Activated CD8-positive, alpha-beta memory T cell treated with anti-CD3 and anti-CD28 coated beads, Interleukin-2, amount 10 ng/mL, durations not matched to agents 7 days and 5 days (primary cell): ENCODE measurements at places on chromosomes 3 and 15. TPM values are rescaled to one million over a fixed set of nuclear protein-coding genes. Genes with fewer than 3 reads are reported as not detected.

The SLC22A14 gene
- total RNA-seq, result not detected

The ECE2 gene
- not detected for total RNA-seq

The SCN11A gene
- total RNA-seq, result 0.05 TPM

The ANKUB1 gene
- not detected for total RNA-seq

The VILL gene
- total RNA-seq, result 15.4 TPM

The COX5A gene
- total RNA-seq, result 326 TPM

The PRKAR2A gene
- total RNA-seq, result 27.9 TPM

The CASR gene
- not detected for total RNA-seq

The VPS8 gene
- 71.7 TPM for total RNA-seq

The GOLGA6L4 gene
- 3.6 TPM for total RNA-seq

The ZNF592 gene
- 32.9 TPM for total RNA-seq

The DZIP1L gene
- total RNA-seq, result 0.56 TPM

The TMEM39A gene
- total RNA-seq, result 42.6 TPM

The NDN gene
- total RNA-seq, result 1.6 TPM

The TM4SF18 gene
- not detected for total RNA-seq

The SMCO1 gene
- total RNA-seq, result not detected

The CHRNB4 gene
- not detected for total RNA-seq

The DUOXA2 gene
- total RNA-seq, result not detected

The GPR149 gene
- total RNA-seq, result not detected

The FBXL22 gene
- total RNA-seq, result 0.56 TPM

The CCDC9B gene
- 0.45 TPM for total RNA-seq

The ZNF80 gene
- 4.5 TPM for total RNA-seq

The CILP gene
- 0.05 TPM for total RNA-seq

The IDH2 gene
- total RNA-seq, result 293 TPM

The C3orf85 gene
- total RNA-seq, result not detected

The DPPA2 gene
- total RNA-seq, result not detected

The COL7A1 gene
- 1.1 TPM for total RNA-seq

The NIT2 gene
- 45.5 TPM for total RNA-seq

The IL12A gene
- total RNA-seq, result 0.63 TPM

The NEK10 gene
- 0.70 TPM for total RNA-seq

The PTX3 gene
- total RNA-seq, result not detected

The LOXL1 gene
- 1.8 TPM for total RNA-seq

The CCR5 gene
- 87.0 TPM for total RNA-seq

The CMTM7 gene
- total RNA-seq, result 42.6 TPM
